ENCODE measurements at places on chromosomes 11 and 22.

GRCh38 chr11:18721561-18722292 lies 4.3 kb downstream of the IGSF22 start:
- no peak for DNase-seq

GRCh38 chr11:122095681-122096262 lies 20.2 kb downstream of the BLID start:
- DNase-seq: no peak

DNA sequence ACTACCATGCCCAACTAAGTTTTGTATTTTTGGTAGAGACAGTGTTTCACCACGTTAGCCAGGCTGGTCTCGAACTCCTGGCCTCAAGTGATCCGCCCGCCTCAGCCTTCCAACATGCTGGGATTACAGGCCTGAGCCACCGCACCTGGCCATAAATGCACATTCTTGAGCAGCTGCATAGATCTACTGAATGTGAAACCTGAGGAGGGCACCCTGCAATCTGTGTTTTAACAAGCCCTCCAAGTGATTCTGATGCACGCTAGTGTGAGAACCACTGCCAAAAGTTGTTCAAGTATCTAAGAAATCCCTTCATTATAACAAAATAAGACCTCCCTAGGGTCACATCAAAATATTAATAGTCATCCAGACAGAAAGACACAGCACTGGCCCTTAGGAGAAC lies 89.3 kb downstream of the RDX start:
- no peak for DNase-seq

DNA sequence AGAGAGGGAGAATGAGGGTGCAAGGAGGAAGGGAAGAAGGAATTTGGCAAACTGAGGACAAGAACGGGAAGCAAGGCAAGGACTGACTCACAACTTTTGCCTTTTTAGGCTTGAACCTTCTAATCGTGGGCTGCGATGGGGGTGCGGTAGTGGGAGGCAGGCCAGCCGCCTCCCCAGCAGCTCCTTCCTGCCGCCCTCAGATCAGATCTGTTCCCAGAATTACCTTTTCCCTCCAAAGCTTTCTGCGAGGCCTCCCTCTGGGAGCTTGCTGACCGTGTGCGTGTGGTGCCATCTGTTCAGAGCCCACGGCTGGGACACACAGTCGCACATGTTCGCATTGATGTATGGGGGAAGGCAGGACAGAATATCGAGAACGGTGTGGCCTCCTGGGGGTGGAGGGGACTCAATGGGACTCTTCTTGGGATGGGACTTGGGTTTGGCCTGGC lies 86.9 kb upstream of the PARVA start:
- no peak for DNase-seq

DNA sequence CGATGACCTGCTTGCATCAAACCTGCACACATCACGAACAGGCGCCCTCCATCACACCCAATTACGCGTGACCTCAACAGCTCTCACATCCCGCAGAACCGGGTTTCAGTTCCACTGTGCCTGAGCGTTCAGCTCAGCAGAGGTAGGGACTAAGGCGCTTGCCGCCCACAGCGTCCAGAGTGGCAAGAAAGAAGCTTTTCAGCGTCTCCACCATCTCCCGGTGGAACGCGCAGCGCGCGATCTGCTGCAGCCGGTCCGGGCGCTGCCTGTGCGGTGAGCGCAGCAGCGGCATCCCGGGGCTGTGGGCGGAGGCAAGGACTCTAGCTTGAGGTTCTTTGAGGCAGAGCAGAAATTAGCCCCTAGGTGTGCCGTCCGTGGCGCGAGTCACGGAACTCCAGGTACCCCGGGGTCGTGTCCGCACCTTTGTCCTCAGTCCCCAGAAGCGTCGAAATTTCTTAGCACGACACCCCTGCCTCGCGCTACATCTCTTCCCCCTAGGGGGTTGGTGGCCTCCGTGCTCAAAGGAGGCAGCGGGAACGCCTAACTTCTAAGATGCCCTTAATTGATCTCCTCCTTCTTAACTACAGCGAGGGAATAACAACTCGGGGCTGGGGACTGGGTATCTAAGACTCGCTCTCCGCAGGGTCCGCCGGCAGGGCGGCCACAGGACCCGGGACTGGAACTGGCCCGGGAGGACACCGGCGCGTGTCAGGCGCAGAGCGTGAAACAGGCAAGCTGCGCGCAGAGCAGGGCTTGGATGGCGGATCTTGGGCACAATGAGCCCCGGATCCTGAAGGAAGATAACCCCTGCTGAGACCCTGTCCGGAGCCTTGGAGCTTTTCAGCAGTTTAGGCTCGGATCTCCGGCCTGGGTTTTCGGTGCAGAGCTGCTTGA lies 1.7 kb upstream of the CALCA start:
- DNase-seq: peak; percentile 11

DNA sequence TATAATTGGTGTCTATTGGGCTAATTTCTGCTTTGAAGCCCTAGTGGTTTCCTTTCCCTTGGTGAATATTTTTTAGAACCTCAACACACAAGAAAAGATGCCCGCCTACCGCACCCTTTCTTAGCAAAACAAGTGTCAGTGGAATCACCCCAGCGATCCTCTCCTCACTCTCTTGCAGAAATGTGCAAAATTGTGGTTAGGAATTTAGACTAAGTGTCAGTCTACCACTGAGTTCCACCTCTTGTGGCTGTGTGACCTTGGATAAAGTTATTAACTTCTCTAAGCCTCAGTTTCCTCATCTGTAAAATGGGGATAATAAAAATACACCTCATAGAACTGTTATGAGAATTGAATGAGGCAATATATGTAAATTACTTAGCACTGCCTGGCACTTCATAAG lies 5.3 kb upstream of the JAML start:
- no peak for DNase-seq

GRCh38 chr11:104327861-104328511 lies 164.0 kb upstream of the PDGFD start:
- DNase-seq: peak; percentile 73

GRCh38 chr11:32053151-32053888 lies 37.6 kb upstream of the RCN1 start:
- DNase-seq: no peak

GRCh38 chr11:120186774-120187591 lies 23.8 kb upstream of the OAF start:
- DNase-seq: no peak

All from foreskin melanocyte (primary cell).